Lung (tissue), 17 donors: ENCODE measurements at places on chromosomes 5 and 9. TPM values are rescaled to one million over a fixed set of nuclear protein-coding genes. Genes with fewer than 3 reads are reported as not detected.
A peak's percentile ranks its signal among the peaks of the same experiment; 100 is the strongest.

The PCDHGA6 gene
- 8.5 TPM for total RNA-seq

The SPINK6 gene
- total RNA-seq, result not detected

- no peaks in the 10 kb centered on the region for H3K4me1 ChIP-seq
- H3K36me3 ChIP-seq, result no peaks in the 10 kb centered on the region
- DNase-seq, result no peak
- no peak overlapping the region for H3K4me3 ChIP-seq
Observed at GRCh38 chr5:158537366-158537765, 562.4 kb downstream of the EBF1 start.

DNA sequence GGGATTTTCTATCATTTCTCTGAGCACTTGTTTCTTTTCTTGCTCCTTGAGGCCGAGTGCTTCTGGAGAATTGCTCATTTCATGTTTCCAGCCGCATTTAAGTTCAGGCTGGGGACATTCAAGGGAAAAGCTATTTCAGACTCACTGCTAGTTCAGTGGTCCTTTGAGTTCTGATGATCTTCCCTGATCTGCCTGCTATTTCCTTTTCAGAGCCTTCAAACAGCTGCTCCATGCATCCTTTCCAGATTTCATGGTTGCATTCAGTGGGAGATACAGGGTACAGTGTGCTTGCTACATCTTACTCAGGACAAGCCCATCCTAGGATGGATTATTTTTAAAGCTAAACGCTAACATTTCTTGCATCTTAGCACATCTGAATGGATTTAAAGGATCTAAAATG is 14.7 kb downstream of the NDUFS4 start:
- no peak overlapping the region for H3K27ac ChIP-seq
- no peak overlapping the region for H3K4me3 ChIP-seq
- H3K36me3 ChIP-seq, result no peaks in the 10 kb centered on the region
- H3K4me1 ChIP-seq, result no peaks in the 10 kb centered on the region
- H3K27me3 ChIP-seq, result no peaks in the 10 kb centered on the region

The CRAT gene
- 26.0 TPM for total RNA-seq

DNA sequence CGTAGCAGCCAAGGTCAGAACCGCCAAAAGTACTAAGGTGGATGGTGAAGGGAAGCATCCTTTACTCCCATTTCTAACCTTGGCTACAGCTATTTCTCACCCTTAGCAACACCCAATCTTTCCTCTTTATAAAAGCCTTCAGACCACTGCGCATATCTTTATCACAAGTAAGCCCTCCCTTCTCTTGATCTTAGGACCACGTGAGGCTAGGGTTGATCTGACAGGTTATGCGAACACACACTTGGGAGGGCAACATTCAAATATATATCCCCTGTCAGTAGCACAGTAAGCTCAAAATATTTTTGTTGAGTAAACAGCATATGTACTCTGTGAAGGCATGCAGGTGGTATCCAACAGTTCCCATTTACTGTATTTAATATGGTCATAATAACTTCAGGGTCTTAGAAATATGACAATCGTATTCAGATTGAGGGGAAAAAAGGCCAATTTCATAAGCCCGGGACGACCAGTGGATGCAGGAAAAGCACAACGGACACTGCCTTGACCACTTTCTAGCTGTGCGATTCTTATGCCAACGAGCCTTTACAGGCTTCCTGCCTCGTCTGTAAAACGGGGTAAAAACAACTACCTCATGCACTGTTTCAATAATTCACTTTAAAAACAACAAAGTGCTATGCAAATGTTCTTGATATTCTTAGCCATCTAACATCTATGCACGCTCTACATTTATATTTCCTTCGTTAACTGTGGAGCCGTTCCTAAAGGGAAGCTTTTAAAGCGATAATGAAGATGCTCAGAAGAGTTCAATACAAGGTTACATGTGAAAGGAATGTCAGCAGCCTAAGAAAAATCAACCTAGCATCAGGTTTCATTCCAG is 1.3 kb downstream of the ARSB start:
- peak overlapping the region; percentile 100 for H3K27ac ChIP-seq
- H3K4me1 ChIP-seq, result no peaks in the 10 kb centered on the region
- peak overlapping the region; percentile 89 for H3K4me3 ChIP-seq
- no peaks in the 10 kb centered on the region for H3K36me3 ChIP-seq

The WDR38 gene
- total RNA-seq, result 11.4 TPM

DNA sequence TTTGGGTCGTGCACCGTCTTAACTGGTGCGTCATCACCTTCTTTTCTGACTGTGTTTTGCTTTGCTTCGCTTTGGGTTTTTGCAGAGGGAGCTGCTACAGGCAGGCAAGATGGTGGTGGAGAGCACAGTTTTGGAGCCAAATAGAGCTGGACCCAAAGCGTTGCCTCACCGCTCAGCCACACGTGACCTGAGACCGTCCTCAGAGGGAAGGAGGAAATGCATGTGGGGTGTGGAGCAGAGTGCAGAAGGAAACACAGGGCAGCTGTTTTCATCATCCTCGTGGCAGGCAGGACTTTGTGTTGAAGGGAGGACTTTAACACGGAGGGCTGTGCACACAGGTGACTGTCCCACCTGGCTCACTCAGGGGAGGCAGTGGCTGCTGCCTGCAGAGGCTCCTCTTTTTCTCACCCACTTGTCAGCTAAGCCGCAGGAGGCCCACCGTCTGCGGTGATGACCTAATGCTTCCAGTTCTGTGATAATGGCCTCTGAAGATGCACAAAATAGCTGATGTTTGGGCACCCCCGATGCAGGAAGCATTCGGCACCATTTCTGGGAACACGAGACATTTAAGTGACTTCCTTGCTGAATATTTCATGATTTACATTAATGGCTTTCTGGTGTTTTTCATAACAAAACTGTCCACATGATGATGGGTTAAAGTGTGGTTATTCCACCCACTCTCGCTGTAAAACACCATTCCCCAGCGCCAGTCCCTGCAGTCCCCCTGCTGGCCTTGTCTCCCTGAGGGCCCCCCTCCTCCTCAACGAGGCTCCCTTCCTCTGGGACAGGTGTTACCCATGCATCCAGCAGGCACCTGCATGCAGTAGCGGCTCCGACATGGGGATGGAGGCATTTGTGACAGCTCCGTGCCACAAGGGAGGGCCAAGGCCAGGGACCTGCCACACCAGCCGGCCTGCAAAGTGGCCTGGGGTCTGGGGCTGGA is 12.4 kb upstream of the UBAC1 start:
- H3K27me3 ChIP-seq, result no peaks in the 10 kb centered on the region
- H3K4me1 ChIP-seq, result peaks cover 12% of the 10 kb centered on the region
- H3K36me3 ChIP-seq, result no peaks in the 10 kb centered on the region
- H3K27ac ChIP-seq, result no peak overlapping the region
- H3K4me3 ChIP-seq, result no peak overlapping the region

DNA sequence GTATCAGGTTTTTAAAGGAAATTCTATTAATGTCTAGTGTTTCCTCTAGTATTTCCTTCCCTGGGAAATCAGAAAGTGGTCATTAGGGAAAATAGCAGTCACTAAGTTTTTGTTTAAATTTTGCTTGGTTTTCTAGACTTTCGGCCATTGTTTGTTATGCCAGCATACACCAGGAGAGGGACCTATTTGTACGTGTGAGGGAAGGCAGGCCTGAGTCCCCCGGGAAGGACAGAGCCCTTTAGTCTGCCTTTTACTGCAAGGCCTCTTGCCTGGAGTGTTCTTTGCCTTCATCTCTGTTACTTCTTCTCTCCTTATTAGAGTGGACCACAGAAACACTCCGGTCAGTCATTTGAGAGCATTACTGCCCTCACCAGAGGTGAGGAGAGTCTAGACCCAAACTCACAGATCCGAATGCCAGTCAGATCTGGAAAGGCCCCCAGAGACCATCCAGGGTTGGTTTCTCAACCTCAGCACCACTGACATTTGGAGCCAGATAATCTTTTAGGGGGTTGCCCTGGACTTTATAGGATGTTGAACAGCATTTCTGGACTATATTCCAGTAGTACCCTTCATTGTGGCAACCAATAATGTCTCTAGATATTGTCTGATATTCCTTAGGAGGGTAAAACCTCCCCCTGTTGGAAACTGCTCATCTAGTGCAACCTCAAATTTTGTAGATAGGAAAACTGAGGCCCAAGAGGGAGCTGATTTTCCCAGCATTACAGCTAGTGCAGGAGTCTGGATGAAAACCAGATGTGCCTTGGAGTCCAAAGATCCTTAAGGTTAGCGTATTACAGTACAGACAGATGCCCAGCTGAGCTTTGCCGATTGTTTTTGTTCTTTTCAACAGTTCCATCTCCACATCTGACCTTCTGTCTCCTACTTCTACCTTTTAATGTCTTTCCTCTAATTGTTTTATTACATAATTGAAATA is 93.0 kb upstream of the NIPAL4 start:
- no peaks in the 10 kb centered on the region for H3K36me3 ChIP-seq
- DNase-seq, result peak; percentile 15
- no peak overlapping the region for H3K4me3 ChIP-seq
- H3K27ac ChIP-seq, result no peak overlapping the region
- H3K4me1 ChIP-seq, result no peaks in the 10 kb centered on the region
- no peaks in the 10 kb centered on the region for H3K27me3 ChIP-seq

The GARIN3 gene
- not detected for total RNA-seq

GRCh38 chr5:1064383-1065142 is 47.3 kb downstream of the SLC12A7 start:
- no peak for DNase-seq
- no peaks in the 10 kb centered on the region for H3K4me1 ChIP-seq
- peaks cover 2% of the 10 kb centered on the region for H3K36me3 ChIP-seq
- H3K27ac ChIP-seq, result no peak overlapping the region

DNA sequence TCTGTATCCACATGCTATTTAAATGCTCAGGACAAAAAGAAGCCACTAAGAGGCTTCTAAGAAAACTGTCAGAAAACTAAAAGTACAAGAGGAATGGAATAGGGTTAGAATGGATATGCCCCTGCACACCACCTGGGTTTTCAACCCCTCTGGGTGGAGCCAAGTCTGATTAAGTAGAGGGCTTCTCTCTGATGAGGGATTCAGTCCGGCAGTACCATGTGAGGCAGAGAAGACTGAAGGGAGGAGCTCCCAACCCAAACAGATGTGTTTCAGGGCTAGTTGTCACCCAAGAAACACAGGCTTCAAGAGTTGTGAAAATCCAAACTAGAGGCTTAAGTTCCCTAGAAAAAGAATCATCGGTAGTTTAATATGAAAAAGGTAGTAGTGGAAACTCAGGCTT is 12.5 kb downstream of the NREP start:
- no peak for DNase-seq
- H3K27ac ChIP-seq, result no peak overlapping the region
- no peaks in the 10 kb centered on the region for H3K36me3 ChIP-seq
- peaks cover 89% of the 10 kb centered on the region for H3K4me1 ChIP-seq

GRCh38 chr5:164358531-164359259 is 853.3 kb downstream of the MAT2B start:
- H3K36me3 ChIP-seq, result no peaks in the 10 kb centered on the region
- no peaks in the 10 kb centered on the region for H3K4me1 ChIP-seq
- H3K27me3 ChIP-seq, result no peaks in the 10 kb centered on the region
- no peak for DNase-seq
- H3K27ac ChIP-seq, result no peak overlapping the region

The C7 gene
- total RNA-seq, result 165 TPM

The ADGRD2 gene
- total RNA-seq, result not detected

DNA sequence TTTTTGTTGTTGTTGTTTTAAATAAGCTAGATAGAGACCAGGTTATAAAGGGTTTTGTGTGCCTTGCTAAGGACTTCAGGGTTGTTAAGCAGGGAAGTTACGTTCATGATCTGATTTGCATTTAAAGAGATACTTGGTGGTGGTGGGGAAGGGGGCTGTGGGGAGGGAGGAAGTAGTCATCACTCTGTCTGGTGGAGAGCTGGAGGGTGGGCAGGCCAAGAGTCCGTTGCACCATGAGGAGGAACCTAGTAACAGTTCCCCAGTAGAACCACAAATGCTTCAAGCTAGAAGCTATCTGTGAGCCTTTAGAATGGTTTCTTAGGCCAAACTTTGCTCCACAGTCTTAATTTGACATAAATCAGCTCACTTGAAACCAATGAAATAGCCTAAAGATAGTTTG is 18.7 kb upstream of the ROPN1L start:
- H3K4me1 ChIP-seq, result no peaks in the 10 kb centered on the region
- H3K36me3 ChIP-seq, result peaks cover 40% of the 10 kb centered on the region
- DNase-seq, result no peak
- no peaks in the 10 kb centered on the region for H3K27me3 ChIP-seq
- no peak overlapping the region for H3K4me3 ChIP-seq

- no peaks in the 10 kb centered on the region for H3K36me3 ChIP-seq
- no peaks in the 10 kb centered on the region for H3K4me1 ChIP-seq
- DNase-seq, result no peak
- H3K27me3 ChIP-seq, result no peaks in the 10 kb centered on the region
- no peak overlapping the region for H3K4me3 ChIP-seq
Observed at GRCh38 chr9:73073337-73074175, 78.1 kb upstream of the ANXA1 start.

DNA sequence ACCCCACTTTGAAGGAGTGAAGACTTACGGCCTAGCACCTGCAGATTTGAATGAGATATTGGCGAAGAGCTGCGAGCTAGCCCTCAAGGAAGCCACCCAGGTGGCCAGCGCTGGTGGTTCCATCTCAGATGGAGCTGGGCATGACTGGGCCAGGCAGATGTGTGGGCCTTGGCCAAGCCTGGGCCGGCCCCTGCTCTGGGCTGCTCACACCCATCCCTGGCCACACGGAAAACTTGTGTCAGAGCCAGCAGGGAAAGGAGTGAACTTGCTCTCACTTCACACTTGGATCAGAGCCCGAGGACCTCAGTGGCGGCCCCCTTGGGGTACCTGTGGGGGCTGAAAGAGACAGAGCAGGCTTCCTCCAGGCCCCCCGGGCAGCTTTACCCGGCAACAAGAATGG is 44.2 kb downstream of the ROPN1L start:
- DNase-seq, result no peak
- H3K4me3 ChIP-seq, result no peak overlapping the region
- H3K27ac ChIP-seq, result peak overlapping the region; percentile 2
- peaks cover 22% of the 10 kb centered on the region for H3K4me1 ChIP-seq

- no peak overlapping the region for H3K27ac ChIP-seq
- DNase-seq, result no peak
- H3K4me3 ChIP-seq, result no peak overlapping the region
- no peaks in the 10 kb centered on the region for H3K4me1 ChIP-seq
- no peaks in the 10 kb centered on the region for H3K36me3 ChIP-seq
- H3K27me3 ChIP-seq, result no peaks in the 10 kb centered on the region
Observed at GRCh38 chr9:8924562-8924961, 1125.0 kb upstream of the DMAC1 start.

- no peaks in the 10 kb centered on the region for H3K4me1 ChIP-seq
- H3K4me3 ChIP-seq, result no peak overlapping the region
- no peak overlapping the region for H3K27ac ChIP-seq
- peaks cover 10% of the 10 kb centered on the region for H3K36me3 ChIP-seq
- no peak for DNase-seq
Observed at GRCh38 chr9:121082075-121082474, 7.3 kb downstream of the CNTRL start.

- no peak for DNase-seq
- H3K27me3 ChIP-seq, result no peaks in the 10 kb centered on the region
- H3K27ac ChIP-seq, result no peak overlapping the region
- H3K36me3 ChIP-seq, result no peaks in the 10 kb centered on the region
- H3K4me3 ChIP-seq, result no peak overlapping the region
Observed at GRCh38 chr9:130197888-130198287, 25.7 kb downstream of the NCS1 start.

DNA sequence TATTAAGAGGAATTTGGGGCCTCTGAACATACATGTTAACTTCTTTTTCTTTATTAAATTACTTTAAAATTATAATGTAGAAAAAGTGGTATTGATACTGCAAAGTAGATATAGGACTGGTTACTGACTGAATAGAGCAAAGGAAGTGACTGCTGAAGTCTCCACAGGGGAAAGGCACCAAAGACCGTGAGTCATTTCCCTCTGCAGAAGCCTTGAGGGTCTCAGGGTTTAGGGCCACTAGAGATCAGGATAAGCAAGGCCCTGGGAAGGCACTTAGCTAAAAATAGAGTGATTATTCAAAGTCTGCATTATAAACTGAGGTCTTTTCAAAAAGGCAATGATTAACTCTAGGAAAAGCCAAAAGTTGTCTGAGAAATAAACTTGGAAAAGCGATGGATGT is 44.7 kb upstream of the ITGA1 start:
- no peaks in the 10 kb centered on the region for H3K36me3 ChIP-seq
- no peaks in the 10 kb centered on the region for H3K27me3 ChIP-seq
- H3K4me3 ChIP-seq, result no peak overlapping the region
- peak overlapping the region; percentile 9 for H3K27ac ChIP-seq
- DNase-seq, result no peak
